ENCODE measurements at places on chromosomes 1 and 21.

GRCh38 chr1:20662110-20662475, 924 bp upstream of the DDOST start:
- DNase-seq: no peak

DNA sequence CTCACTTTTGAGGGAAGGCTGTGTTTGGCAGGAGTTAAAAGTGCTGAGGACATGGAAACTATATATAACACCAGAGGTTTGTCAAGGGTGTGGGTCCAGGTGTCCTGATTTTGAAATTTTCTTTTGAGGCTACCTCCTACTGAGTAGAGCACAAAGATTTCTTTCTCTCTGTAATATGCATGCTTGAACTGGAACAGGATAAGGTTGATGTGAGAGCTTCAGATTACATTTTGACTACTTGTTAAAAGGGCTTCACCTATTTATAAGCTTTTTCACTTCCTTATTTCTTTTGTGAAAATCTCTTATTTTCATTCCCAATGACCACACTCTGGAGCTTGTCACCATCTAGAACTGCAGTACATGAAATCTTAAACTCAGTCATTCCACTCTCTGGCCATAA, 59.8 kb upstream of the PLA2G4A start:
- DNase-seq: no peak

GRCh38 chr1:92342401-92342800, 43.5 kb downstream of the RPAP2 start:
- no peak for DNase-seq

GRCh38 chr1:183411091-183411490, 7.1 kb downstream of the NMNAT2 start:
- DNase-seq: no peak

DNA sequence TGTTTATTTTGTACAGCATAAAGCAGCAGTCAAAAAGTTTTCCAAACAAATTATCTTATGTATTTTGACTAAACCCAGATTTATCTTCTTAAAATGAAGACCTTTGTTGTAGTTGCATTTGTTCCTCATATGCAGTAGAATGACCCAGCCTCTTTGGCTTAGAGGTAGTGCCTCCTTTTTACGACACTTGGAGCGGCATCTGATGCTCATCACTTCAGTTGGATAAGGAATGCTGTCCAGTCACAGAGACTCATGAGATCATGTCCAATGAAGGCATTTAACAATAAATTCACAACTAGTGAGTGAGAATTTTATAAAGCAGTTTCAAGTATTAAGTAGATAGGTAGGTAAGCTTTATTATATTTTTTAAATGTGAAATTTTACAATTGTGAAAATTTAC, 35.2 kb downstream of the PTPRC start:
- no peak for DNase-seq

DNA sequence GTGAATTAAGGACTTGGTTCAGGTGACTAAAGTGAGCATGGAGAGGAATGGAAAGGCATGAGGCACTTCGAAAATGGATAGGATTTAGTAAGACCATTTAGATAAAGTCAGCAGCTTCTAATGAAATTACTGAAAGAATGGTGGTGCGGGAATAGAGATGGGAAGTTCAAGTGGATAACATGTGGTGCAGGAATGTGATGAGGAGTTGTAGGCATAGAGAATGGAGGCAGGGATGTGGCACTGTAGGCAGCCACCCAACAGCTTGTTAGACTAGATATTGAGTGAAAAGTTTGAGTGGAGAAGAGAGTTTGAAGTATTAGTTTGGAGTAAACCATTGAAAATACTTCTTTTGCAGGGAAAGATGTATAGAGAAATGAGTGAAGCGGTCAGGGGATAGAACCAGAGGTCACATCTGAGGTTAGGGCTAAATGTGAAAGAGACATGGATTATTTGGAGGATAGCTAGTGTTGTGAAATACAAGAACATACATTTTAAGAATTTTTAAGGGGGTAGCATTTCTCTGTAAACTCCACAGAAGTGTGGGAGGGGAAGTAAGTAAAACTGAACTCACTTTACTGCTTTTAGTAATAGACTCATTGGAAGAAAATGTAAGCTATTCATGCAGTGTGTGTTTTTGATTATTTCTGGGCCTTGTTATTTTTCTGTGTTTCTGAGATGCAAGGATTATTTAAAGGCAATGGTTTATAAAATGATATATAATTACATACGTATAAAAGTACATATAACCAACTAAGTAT, 46.2 kb downstream of the DYRK1A start:
- peak; percentile 60 for DNase-seq

GRCh38 chr1:194293851-194294405, 1107.5 kb upstream of the B3GALT2 start:
- peak; percentile 19 for DNase-seq

DNA sequence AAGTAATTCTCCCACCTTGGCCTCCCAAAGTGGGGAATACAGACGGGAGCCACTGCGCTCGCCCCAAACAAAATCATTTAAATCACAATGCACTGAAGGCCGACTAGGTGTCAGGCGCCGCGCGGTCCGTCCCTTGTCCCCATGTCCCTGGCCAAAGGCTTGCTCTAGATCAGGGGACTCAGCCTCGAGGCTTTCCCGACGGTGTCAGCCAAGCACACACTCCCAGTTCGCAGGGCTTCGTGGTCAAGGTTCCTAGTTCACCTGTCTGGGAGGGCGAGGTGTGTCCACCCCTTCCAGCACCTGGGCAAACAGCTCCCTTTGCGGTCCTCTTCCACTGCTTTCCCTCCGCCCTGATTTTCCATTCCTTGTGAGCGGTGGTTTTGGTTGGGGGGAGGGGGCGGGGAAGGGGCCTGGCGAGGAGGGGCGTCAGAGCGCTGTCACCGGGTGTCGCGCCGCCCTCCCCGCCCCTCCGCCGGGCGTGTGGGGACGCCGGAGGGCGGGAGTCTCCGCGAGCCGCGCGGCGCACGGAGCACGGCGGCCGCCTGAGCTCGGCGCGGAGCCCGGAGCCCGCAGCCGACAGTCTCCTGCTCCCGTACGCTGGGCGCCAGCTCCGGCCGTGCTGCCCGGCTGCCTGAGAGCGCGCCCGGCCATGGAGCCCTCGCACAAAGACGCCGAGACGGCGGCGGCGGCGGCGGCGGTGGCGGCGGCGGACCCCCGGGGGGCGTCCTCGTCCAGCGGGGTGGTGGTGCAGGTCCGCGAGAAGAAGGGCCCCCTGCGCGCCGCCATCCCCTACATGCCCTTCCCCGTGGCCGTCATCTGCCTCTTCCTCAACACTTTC, at the start of gene STUM:
Gene STUM, plus strand, starts transcription at position 509 of the 838 bp plus-strand sequence. Its CDS starts 141 bp downstream, at position 650.
- DNase-seq: no peak

GRCh38 chr1:118907466-118907865, 80.7 kb downstream of the TBX15 start:
- no peak for DNase-seq

DNA sequence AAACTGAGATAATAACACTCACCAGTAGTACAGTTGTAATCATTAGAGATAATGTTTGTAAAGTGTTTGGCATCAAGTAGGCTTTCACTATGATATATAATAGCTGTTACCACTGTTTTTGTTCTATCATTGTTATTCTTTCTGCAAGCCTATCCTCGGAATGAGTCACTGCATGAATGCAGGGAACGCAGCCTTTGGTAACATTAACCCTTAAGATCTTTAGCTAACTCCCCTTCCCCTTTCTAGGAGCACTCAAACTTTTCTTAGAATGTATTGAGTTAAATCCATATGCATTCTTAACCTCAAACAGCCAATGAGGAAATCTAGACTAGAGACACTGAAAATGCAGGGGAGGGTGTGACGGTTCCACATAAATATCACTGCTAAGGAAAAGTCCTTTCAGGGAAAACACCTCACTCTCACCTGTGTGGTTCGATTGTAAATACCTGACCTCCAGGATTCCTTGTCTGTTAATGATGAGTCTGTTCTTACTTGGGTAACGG, 467.3 kb downstream of the SETD4 start:
- peak; percentile 35 for DNase-seq

DNA sequence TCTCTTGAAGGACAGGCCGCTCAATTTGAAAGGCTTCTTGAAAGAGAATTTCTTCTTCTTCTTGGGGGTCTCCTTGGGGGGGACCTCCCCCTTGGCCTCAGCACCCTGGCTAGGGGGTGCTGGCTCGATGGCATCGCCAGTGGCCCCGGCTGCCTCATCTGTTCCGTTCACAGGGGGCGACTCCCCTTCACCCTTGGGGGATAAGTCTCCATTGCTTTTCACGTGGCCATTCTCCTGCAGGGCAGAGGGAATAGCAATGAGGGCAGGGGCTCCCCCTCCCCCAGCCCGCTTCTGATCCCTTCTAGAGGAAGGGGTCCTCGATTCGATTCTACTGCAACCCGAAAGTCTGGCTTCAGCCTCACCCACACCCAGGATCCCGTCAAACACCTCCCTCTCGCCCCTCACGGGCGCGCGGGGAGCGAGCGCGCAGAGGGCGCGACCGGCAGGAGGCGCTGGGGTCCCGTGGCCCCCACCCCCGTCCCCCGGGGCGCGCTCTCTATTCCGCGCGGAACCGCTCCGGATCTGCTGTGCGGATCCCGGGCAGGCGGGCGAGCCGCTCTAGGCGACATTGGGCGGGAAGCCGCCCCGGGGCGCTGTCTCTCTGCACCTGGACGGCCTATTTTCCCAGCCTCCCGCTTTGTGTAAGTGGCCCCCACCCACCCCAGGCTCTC, 1.0 kb downstream of the MARCKSL1 start:
- no peak for DNase-seq

GRCh38 chr1:26580116-26580515, 50.6 kb downstream of the RPS6KA1 start:
- DNase-seq: no peak

DNA sequence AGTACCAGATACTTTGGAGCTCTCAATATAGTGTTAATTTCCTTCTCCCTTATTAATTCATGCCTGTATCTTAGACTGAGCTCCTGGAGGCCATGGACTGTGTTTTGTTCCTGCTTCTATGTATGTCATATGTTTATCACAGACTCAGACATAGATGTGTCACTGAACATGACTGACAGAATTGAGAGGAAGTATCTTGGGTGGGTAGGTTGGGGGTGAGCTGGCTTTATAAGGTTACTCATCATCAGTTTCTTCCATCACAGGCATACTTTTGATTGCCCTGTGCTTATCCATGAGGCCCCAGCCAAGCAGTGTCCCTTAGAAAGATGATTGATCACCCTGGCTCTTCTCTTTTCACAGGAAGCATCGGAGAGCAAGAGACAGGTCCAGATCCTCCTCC, 5.6 kb upstream of the SH3D21 start:
- DNase-seq: no peak

GRCh38 chr1:94061513-94062443, 59.2 kb downstream of the ABCA4 start:
- DNase-seq: peak; percentile 33

GRCh38 chr1:60695716-60696171, 386.6 kb upstream of the NFIA start:
- DNase-seq: no peak

DNA sequence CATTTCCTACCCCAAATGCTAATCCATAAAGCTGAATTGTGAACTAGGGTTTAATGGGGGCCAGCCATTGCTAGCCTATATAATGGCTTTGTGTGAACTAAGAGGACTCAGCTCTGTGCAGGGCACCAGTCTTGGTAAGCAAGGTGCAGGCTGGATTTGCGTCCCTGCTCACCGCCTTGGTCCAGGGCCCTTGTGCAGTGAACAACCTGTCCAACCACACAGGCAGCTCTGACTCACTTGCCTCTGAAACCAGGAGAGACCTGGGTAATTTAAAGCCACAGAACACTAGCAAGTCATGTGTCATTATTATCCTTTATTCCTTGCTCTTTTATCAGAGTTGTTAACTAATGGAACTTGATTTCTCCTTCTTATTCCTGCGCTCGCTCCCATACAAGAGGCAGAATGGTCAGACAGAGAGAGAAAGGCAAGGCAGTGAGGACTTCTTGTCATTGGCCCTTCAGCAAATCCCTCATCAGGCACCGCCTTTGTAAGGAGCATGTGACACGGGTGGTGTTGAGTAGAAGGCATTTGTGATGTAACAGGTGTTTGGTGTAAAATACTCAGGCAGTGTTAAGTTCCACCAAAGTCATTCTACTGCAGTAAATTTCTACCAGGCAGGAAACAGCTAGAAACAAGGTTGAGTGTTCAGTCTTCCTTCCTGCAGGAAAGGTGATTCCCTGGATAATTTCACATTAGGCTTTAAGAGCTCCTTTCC, 67.3 kb upstream of the OLIG2 start:
- no peak for DNase-seq

DNA sequence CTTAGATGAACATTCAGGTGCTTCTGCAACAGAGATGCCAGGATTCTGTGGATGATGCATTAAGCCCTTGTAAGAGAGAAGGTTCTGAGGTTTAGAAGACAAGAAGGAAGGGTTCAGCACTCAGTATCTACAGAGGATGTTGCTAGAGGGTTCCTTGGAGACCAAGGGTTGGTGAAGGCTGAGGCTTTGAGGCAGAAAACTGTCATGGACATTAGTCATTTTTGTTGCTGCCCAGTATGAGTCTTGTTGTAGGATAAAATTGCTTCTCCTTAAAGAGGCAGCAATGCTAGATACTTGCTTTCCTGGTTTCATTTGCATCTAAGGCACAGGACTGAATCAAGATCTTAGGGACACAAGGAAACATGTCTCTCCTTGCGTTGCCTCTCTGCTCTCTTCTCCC, 319.4 kb upstream of the NFIA start:
- DNase-seq: no peak

GRCh38 chr1:109793089-109793485, 29.4 kb upstream of the EPS8L3 start:
- no peak for DNase-seq

- DNase-seq: no peak
Measured at GRCh38 chr1:6321205-6321604, 60.3 kb upstream of the GPR153 start.

- DNase-seq: no peak
Measured at GRCh38 chr1:109826446-109826845, 62.7 kb upstream of the EPS8L3 start.

- no peak for DNase-seq
Measured at GRCh38 chr1:156136970-156137483, 16.4 kb upstream of the SEMA4A start.

DNA sequence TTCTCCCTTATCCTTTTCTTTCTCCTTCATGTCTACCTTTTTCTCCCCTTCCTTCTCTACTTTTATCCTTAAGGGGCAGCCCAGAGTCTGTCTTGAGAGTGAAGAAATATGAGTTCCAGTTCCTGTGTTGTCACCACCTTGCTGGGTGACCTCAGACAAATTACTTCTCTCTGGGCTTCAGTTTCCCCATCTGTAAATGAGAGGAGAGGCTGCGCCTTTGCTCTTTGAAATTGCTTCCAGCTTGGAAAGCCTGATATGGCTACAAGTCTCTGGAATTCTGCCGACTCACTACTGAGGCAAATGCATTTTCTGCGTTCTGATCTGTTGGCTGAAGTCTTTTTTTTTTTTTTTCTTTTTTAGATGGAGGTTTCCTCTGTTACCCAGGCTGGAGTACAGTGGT, 119.2 kb downstream of the SYF2 start:
- peak; percentile 73 for DNase-seq

- DNase-seq: no peak
Measured at GRCh38 chr1:79845936-79846335, 839.4 kb upstream of the ADGRL4 start.

DNA sequence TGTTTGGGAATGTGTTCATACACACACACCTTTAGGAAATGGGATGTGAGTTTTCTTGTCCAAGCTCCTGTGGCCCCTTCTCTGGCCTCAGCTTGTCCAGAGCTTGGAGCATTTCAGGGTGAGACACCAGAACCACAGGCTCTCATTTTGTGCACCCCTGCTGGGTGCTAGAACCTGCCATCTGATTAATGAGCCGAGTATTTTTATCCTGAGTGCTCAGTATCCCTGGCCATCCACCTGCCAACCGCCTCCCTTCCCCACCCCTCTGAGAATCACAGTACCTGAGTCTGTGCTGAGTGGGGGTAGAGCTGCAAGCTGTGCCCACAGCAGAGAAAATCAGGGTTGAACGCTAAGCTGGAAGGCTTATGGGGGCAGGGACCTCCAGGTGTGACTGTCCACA, 1.4 kb downstream of the CASQ1 start:
- DNase-seq: no peak
